Fibroblast of mammary gland (primary cell): ENCODE measurements at places on chromosomes 3 and 15.

DNA sequence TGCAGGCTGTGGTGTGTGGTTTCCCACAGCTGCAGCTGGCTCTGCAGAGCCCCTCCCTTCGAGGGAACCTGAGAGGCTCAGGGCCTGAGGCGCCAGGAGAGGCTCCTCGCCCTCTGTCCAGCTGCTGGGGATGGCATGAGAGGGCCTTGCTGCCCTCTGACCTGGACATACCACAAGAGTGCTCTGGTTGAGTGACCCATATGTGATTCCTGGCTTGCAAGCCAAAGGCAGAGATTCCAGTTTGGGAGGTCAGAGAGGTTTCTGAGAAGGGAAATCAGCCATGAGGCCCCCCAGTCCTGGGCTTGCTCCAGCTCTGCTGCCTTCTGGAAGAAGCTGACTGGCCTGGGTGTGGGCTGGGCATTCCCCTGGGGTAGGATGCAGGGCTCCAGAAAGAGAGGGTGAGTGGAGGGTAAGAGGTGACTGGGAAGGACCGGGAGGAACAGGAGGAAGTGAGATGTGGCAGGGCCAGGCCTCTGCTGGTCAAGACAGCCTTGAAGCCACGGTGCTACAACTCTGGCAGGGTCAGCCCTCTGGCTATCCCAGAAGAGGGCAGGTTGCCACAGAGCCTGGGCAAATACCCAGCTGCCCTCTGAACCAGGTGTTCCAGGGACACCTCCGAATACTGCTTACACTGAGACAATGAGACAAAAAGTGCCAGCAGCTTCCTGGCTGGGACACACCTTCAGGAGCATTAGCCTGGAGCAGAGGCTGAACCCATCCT lies 16.0 kb upstream of the SRP14 start:
- peak; percentile 30 for DNase-seq

DNA sequence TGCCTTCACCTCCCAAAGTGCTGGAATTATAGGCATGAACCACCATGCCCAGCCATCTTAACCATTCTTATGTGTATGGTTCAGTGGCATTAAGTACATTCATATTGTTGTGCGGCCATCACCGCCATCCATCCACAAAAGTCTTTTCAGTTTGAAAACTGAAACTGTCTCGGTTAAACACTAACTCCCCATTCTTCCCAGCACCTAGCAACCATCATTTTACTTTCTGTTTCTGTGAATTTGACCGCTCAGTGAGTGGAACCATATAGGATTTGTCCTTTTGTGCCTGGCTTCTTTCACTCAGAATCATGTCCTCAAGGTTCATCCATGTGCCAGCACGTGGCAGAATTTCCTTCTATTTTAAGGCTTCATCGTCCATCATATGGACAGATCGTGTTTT lies 5.8 kb downstream of the MCM2 start:
- no peak for DNase-seq

GRCh38 chr3:34808287-34808686 lies 831.0 kb upstream of the ARPP21 start:
- no peak for DNase-seq

GRCh38 chr3:62557983-62558382 lies 184.6 kb upstream of the FEZF2 start:
- DNase-seq, result no peak
